NCI-H69 (cell line): ENCODE measurements at places on chromosomes 2 and 18.

- no peak for DNase-seq
These were observed 135.7 kb downstream of the NUP35 start for GRCh38 chr2:183259921-183260320.

GRCh38 chr18:57466745-57467409 is 31.7 kb downstream of the ONECUT2 start:
- peak; percentile 61 for DNase-seq

GRCh38 chr2:55437515-55438390 is 18.1 kb upstream of the CCDC88A start:
- DNase-seq, result no peak

DNA sequence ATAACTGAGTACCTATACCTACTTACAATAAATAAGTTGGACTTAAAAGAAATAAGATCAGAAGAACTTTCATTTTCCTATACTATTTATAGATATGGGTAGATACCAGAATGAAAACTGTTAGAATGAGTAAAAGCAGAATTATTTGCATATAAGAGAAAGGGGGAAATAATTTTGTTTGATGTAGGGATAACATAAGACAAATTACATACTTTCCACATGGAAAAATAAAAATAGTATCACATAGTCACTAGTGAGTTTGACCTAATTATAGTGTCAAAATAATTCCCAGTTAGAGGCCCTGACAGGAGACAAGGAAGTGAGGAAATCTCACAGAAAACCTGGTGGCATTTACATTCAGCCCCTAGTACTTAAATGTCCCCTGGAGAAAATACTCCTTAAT is 28.6 kb downstream of the KCMF1 start:
- no peak for DNase-seq

DNA sequence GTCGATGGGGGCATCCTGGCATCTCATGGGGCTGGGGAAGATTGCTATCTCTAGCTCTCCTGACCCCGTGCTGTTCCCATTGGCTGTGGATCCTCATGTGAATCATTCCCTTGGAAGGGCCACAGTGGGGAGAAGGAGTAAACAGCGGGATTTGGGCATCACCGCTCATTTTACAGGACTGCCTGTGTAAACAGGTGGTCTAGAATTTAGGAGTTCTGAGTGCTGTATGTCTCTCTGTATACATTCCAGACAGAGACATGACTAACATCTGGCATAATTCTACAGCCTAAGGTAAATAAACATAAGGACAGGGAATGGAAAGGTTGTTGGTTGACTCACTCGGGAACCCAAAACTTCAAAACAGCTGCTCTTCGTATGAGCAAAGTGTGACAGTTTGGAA is 92.7 kb downstream of the COPS8 start:
- DNase-seq, result no peak

- DNase-seq, result no peak
These were observed 30.9 kb downstream of the MEMO1 start for GRCh38 chr2:31979956-31980355.

DNA sequence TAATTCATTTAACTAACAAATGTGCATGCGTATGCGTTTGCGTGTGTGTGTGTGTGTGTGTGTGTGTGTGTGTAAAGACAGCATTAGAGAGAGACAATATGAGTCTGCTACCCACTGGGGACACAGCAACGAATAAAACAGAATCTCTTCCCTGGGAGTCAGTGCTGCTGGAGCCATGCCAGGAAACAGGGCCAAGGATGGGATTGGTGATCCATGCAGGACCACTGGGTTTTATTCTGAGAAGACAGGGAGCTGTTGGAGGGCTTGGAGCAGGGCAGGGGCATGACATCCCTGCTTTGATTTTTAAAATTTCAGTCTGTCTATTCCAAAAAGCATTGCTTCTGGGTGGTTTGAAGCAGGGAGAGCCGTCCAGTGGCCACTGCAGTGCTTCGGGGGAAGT is 62.9 kb downstream of the PDCL3 start:
- DNase-seq, result peak; percentile 2

DNA sequence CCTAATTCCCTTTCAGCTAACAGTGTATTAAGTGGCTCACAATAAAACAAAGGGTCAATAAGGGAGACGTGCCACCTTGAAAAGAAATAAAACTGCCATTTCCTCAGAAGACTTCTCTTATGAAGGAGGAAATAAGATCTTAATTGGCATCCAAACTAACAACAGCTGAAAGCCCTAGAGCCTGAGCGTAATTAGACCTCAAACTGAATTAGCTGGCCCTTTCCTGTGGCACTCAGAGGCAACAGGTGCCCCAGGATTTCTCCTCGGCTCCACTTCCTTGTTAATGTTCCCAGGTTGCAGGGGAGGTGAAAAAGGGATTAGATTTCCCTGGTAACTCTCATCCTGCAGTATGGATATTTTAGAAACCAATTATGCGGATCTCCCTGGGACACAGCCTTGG is 804.3 kb downstream of the DCDC2C start:
- peak; percentile 87 for DNase-seq
